ENCODE measurements at places on chromosomes 1 and 21.

DNA sequence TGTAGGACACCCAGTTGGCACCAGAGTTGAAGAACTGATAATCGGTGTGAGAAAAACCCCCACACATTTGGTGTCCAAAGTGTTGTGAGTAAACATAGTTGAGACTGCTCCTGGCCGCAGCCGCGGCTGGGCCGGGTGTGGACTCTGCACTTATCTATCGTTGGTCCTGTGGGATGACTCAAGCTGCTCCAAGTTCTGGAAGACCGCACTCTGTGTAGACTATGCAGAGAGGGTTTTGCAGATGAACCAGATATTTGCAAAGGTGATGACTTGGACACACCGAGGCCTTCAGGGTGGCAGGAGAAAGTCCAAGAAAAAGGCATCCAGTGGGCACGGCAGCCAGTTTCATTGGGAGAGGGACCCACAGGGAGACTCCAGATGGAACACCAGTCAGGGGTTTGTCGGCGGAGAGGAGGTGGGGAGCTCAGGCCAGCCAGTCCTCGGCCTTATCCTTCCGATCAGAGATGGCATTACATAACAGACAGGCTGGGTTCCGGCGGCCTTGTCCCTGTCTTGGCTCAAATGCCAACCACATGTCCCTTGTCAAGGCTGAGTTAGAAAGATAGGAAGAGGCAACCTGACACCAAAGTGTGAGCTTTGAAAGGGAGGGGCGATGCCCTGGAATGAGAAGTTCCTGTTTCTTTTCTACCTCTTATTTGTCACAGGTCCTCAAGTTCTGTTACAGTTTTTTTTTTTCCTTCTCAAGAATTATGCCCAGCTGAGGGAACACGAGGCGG lies 21.1 kb downstream of the C2CD2 start:
- peak; percentile 72 for DNase-seq

DNA sequence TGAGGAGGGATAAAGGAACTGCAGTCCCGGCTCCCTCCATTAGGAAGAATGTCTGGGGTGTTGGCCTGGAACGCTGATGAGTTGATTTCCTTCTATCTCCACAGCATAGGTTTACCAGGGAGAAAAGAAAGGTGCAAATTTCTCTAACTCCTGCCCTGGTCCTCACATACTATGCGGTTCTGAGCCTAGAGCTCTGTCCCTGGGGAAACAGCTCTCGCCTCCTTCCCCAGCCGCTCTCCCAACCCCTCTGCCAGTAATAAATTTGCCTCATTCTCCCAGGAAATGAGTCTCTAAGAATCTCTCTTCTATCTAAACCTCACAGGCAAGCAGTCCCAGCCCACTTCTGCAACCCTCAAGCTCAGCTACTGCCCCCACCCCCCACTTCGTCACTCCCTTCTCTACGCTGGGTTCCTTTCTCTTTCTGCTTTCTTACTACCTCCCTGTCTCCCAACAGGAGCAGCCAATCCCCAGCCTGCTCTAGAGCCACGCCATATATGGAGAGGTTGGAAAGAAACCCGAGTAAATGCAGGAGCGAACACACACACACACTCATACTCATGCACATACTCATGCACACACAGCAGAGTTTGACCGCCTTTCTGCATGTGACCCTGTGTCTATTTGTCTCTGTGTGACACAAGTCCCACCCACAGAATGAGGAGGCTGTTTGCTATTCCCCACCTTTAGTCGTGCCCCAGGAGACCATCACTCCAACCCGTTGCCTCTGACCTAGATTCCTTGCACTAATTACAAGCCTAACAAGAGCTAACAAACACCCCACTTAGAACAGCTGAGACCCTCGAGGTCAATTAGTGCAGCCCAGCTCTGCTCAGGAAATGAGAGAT lies 13.4 kb downstream of the PLEKHO1 start:
- peak; percentile 99 for DNase-seq

GRCh38 chr1:14970115-14970798 lies 183.3 kb upstream of the TMEM51 start:
- DNase-seq, result peak; percentile 71

- DNase-seq, result peak; percentile 41
Observed at GRCh38 chr1:30788580-30789387, 31.2 kb upstream of the LAPTM5 start.

DNA sequence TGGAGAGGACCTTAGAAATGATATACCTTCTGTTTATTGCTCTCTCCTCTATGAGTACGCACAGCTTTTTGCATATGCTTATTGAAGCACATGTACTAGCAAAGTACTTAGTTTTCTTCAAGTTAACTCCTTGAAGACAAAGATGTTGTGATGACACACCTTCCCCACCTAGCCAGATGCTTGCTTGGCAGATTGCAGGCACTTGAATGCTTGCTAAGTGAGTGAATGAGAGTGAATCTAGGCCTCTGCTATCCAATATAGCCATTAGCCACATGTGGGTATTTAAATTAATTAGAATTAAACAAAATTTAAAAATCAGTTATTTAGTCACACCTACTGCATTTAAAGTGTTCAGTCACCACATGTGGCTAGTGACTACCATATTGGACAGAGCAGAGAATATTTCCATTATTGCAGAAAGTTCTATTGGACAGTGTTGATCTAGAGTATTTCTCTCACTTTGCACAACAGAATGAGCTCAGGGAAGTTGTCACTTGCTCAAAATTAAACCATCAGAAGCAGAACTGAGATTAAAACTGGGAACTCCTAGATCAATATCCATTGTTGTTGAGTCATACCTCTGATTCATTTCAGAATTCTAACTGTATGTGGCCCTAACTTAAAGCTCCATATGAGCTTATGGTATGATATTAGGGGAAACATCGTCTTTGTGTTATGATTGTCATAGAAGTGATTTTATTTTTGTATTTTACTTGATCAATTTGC lies 8.6 kb upstream of the EEIG2 start:
- no peak for DNase-seq

DNA sequence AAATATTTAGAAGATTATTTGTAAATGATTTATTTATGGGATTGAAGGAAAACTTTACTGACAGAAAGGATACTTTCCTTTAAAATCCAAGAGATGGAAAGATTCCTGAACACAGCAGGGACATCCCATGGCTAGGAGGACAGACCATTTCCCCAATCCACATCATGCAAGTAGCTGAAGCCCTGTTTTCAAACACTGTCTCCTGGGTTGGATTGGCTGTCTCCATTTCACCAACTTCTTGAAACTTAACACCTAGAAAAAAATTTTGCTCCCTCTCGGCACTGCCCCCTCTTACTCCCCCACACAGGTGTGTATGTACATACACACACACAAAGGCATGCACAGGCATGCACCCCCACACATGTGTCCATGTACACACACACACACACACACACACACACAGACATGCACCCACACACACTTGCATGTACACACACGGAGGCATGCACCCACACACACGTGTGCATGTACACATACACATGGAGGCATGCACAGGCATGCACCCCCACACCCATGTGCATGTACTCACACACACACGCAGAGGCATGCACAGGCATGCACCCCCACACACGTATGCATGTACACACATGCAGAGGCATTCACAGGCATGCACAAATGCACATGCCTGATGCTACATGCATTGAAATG lies 320.0 kb downstream of the CHRM3 start:
- DNase-seq, result no peak

- peak; percentile 80 for DNase-seq
Observed at GRCh38 chr1:16324456-16324890, 27.8 kb downstream of the FBXO42 start.

DNA sequence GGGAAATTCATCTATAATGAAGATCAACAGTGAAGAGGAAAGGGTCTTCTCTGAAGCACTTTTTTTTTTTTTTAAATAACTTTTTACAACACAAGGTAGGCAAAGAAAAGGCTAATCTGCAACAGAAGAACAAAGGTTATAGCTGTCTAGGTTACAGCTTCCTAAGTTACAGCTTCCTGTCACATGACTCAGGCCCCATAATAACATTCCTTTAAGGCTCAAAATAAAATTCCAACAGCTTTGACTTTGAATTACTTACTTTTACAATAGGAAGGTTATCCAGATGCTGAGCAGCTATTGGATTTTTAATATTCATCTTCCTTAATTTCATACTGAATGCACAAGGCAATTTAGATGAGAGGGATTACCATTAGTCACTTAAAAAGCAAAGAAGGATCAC lies 40.4 kb upstream of the TMEM61 start:
- DNase-seq, result peak; percentile 28

GRCh38 chr1:109623601-109624161 lies 4.0 kb downstream of the AMPD2 start:
- no peak for DNase-seq

DNA sequence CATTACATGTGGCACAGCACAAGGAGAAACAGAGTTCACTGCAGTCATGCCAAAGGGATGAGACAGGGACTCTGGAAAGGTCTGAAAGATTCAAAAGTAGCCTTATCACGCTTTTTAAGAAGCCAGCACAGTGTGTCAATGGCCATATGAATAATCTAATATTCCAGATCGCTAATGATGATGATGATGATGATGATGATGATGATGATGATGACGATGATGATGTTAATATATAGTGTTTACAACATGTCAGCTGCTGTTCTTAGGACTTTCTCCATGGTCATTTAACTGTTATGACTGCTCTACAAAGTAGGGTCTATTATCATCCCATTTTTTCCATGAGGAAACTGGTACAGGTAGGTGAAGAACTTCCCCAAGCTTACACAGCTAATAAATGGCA lies 64.4 kb downstream of the NTMT2 start:
- DNase-seq, result no peak

- DNase-seq, result no peak
Observed at GRCh38 chr1:26031611-26032220, 10.1 kb downstream of the EXTL1 start.

- no peak for DNase-seq
Observed at GRCh38 chr1:118961156-118961555, 27.0 kb downstream of the TBX15 start.

- no peak for DNase-seq
Observed at GRCh38 chr1:14884614-14885175, 268.9 kb upstream of the TMEM51 start.

GRCh38 chr1:10906866-10907519 lies 105.5 kb upstream of the TARDBP start:
- DNase-seq, result no peak

DNA sequence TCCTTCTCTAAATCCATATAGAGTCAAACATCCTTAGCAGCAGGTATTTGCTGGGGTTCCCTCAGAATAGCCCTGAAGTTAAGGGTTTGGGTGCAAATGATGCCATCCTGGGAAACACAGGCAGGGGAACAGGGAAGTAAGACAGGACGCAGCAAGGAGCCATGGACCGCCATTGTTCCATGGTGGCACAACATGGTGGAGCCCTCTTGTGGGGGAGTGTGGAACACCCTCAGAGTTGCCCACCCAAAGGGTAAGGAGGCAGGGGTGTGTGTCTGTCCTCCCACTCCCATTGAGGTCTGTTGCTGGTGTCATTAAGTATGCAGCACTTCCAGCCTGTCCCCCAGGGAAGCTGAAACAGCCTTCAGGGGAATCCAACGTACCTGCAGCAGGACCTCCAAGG lies 20.4 kb upstream of the RCAN1 start:
- no peak for DNase-seq

DNA sequence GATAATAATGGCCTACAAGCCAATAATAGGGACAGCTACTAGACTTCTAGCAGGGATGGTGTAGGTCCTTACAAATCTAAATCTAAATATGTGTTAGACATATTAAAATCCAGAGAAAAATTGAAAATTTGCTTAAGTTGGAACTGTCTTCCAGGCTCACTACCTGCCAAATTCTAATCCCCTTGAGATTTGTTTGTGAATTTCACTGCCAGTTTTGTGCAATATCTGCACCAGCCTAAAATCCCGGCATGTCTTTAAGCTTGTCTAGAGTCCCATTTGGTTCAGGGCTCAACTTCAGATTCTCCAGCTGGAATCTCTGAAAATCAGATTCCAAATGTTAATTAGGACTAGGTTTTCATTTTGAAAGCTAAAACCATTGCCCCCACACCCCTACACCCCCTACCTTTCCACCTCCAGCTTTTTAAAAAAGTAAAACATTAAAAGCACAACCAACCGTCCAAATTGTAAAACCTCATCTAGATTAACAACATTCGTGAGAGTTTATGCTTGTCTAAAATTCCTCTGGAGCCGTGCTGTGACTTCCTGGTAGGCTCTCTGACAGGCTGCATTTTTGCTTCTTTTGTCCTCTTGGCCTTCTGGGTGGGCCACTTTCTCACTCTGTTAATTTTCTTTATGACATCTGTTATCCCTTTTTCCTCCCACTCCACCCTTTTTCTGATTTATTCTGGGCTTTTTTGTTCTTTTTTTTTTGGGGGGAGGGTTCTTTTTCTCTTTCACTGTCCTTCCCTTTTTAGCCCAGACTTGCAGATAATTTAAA lies 348.7 kb downstream of the PAPPA2 start:
- DNase-seq, result no peak

- DNase-seq, result no peak
Observed at GRCh38 chr1:18989176-18989799, 32.8 kb upstream of the IFFO2 start.

- peak; percentile 6 for DNase-seq
Observed at GRCh38 chr1:207389728-207390464, 64.2 kb upstream of the CR2 start.

GRCh38 chr1:156150333-156151011 lies 2.9 kb upstream of the SEMA4A start:
- DNase-seq, result no peak

- DNase-seq, result no peak
Observed at GRCh38 chr21:15722591-15723324, 7.0 kb upstream of the USP25 start.

DNA sequence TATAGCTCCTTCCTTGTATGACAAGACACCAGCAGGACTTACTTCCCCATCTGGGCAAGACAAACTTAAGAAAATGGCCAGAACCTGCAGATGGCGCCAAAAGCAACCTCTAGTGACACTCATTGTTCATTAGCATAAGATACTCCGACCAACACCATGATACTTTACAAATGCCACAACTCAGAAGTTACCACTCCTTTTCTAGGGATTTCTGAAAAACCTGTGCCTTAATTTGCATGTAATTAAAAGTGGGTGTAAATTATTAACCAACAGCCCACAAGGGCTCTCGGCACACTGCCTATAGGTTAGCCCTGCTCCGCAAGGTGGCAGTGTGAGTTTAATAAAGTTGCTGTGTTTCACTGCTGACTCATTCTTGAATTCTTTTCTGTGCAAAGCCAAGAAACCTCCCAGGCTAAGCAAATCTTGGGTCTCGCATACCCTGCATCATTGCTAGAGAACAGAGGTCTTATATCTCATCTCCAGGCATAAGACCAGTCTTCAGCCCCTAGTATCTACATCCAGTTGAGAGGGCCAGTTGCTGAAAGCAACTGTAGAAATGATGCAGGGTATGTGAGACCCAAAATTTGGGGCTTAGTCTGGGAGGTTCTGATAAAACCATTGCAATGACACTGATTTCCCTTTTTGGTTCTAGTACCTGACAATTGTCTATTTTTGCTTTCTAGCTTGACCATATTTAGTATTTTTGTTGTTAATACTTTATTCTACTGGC lies 86.4 kb downstream of the FAF1 start:
- peak; percentile 69 for DNase-seq
